ENCODE measurements at places on chromosomes 12 and 14. TPM values are rescaled to one million over a fixed set of nuclear protein-coding genes. Genes with fewer than 3 reads are reported as not detected.

GRCh38 chr14:83300476-83301064 lies 1766.9 kb upstream of the SEL1L start:
- no peak for DNase-seq

DNA sequence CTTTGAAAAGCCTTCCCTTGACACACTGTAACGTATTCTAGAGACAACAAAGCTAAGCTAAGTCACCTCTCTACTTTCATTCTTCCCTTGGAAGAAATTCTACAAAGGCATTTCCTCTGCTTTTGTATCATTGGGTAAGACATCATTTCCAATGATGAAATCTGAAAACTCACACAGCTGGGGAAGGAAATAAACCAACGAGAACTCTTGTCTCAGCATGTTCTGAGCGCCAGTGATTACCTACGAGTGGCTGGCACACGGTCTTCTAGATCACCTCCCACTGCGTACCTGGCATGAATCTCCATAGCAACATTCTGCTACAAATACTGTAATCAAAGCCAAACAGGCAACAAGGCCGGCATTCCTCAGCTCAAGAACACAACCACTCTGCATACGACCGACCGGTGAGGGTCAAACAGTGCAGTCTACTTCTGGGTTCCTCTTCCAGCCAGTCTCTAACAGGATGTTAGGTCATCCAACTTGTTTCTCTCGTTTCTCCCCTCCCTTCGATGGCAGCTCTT lies 7.6 kb downstream of the VPS37B start:
- no peak for DNase-seq

GRCh38 chr12:110252716-110253115 lies 28.3 kb upstream of the ATP2A2 start:
- DNase-seq, result no peak

GRCh38 chr14:71319666-71320065 lies 412.4 kb downstream of the PCNX1 start:
- DNase-seq, result no peak

DNA sequence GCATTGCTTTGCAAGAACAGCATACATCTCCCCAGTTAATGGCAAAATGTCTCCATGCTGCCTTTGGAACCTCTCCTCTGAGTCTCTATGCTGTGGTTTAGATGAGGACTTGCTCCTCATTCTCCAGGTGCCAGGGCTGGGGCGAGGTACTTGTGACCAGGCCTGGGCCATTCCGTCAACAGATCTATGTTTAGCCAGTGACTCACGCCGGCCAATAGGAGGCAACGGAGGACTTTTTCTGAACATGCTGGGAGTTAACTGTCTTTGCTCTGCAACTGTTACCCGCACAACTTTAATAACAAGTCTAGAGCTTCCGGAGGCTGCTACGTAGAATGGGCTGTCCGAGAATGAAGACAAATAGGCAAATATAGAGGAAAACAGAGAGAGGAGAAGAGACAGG lies 214.2 kb downstream of the GLT1D1 start:
- no peak for DNase-seq

DNA sequence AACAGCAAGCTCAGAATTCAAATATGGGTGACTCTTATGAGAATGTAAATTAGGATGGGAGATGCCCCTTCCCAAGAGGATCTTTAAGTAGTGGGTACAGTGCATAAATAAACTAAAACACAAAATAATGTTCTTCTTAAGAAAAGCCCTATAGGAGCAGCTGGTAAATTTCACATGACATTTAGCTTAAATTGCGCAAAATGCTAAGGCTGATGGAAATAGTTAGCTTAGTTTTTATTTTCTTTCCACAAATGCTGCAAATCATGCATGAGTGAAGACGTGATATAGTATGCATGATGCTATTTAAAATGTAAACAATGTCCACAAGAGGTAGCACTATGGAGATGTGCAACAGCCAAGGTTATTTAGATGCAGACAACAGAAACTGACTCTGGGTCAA lies 328.1 kb downstream of the ATP23 start:
- DNase-seq, result no peak

DNA sequence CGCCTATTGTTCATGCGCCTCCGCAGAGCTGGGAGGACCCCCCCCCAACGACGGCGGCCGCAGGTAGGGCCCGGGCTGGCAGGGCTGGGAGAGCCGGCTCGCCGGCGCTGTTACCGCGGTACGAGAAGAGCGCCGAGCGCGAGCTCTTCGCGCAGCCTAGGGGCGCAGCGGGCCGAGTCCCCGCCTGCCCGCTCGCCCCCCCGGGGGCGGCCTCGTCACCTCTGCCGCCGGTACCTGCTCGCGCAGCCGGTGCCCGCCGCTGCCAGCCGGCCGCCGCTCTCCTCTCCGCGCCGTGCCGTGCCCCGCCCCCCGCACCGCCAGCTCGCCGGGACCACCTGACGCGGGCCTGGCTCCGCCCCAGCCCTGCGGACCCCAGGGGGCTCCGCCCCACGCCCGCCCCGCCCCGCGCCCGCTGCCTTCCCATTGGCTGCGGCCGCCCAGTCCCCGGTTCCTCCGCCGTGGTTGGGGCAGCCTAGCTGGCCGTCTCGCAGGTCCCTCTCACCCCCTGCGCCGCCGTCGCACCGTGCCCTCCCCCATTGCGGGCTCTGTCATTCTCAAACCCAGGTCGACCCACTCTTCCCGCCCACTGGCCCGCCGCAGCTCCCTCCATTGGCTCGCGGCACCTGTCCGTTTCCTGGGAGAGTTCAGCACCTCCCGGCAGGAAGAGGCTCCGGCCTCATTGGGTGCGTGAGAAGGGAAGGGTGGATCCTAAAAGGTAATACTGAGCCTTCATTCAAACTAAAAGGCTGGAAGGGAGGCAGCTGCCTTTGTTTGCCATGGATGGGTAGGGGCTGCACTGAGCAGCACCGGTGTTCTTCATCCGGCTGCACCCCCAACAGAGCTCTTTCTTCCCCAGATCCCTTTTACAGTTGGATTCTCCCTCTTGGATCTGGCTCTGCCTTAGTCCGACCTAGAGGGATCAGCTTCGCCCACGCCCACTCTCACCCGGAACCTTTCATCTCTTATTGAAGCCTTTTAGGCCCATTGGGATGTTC lies at the start of gene MAP3K9:
TSS of gene MAP3K9 (minus strand) at position 289 of the 995 bp plus-strand sequence. CDS start 342 bp downstream, outside the sequence.
- peak; percentile 85 for DNase-seq

DNA sequence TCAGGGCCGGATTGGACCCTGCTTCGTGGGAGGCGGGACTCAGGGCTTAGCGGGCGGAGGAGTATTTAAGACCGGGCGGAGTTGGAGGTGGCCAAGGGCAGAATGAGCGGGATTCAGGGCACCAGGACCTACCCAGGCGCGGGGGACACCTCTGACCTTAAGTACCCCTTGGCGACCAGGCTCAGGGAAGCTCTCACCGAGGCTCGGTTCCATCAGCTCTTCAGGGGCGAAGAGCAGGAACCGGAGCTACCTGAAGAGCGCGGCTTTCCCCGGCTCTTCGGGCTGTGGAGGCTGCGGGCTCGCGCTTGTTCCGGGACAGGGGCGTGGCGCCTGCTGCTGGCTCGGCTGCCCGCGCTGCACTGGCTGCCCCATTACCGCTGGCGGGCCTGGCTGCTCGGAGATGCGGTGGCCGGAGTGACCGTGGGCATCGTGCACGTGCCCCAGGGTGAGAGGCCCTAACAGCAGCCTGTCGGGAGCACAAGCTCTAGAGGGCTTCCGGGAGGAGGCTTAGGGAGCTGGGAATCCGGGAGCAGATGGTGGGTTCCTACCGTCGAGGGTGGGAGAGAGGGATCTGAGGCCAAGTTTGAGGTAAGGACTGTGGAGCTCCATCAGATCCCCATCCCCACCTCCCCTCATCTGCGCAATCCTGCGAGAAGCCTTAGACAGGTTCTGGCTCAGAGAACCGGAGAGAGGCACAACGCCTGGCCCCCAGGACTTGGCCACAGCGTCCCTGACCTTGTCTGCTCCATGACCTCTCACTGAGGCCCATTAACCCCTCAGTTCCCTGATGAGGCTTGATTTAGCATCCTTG lies 8.4 kb downstream of the ARHGEF25 start:
- DNase-seq, result peak; percentile 34

The PMCH gene
- total RNA-seq, result not detected

GRCh38 chr12:43602738-43603137 lies 50.7 kb upstream of the ADAMTS20 start:
- DNase-seq, result no peak

DNA sequence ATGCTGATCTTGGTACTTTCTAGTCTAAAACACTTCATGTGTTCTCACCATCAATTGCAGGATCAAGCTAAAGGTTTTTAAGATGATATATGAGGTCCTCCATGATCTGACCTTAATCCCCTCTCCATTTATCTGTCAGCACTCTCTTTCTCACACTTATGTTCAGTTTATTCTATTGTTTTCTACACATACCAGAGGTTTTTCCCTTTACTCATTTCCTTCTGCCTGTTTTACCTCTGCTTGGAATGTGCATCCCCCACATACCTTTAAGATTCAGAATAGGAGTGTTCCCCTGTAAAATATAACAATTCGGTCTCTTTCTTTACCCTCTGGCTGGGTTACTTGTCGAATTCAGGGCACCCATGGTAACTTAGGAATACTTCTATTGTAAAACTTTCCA lies 219.1 kb upstream of the PKP2 start:
- no peak for DNase-seq

DNA sequence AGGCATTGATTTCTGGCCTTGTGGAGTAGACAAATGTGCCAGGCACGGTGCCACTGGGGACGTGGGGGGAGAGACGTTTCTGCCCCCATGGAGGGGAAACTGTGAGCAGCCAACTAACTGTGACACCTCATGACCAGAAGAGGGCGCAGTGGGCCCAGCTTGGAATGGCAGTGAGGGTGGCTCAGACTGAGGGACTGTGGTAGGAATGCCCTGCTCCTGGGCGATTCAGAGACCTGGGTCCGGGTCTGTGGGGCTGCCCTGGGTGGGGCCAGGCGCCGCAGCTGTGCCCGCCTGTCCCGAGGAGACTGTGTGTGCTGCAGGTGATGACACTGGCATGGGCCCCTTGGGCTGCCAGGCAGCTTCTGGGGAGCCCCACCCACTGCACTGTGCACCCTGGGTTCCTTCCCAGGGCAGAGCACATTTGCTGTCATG lies 60.6 kb downstream of the SLC25A47 start:
- DNase-seq, result peak; percentile 66

GRCh38 chr14:94640721-94641631 lies 28.8 kb downstream of the SERPINA3 start:
- DNase-seq, result no peak

DNA sequence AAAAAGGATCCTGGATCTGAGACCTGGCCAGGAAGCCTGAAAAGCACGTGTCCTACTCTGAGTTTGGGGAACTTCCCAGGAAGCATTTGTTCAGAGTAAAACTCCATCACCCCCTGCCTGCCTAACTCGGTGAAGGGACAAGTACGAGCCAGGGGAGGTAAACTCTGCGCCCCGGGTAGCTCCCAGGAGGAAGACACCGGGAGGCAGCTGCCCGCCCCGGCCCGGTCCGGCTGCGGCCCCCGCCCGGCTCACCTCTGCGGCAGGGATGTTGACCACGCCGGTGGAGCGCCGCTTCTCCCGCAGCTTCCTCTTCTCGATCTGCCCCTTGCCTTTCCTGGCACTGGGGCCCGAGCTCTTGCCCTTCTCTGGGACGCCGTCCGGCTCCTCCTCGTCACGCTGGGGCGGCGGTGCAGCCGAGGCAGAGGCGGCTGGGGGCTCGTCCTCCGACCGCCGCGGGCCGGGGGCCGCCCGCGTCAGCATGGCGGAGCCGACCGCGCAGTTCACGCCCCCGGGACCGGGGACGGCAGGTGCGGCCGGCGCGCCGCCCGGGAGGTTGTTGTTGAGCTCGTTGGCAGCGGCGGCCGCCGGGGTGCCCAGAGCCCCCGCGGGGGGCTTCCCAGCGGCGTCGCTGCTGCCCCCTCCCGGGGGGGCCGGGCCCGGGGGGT lies 1.2 kb downstream of the PAWR start:
- peak; percentile 39 for DNase-seq

The ERP27 gene
- total RNA-seq, result 9.5 TPM

- DNase-seq, result peak; percentile 66
Measured at GRCh38 chr12:113098441-113099028, 37.0 kb downstream of the RASAL1 start.

DNA sequence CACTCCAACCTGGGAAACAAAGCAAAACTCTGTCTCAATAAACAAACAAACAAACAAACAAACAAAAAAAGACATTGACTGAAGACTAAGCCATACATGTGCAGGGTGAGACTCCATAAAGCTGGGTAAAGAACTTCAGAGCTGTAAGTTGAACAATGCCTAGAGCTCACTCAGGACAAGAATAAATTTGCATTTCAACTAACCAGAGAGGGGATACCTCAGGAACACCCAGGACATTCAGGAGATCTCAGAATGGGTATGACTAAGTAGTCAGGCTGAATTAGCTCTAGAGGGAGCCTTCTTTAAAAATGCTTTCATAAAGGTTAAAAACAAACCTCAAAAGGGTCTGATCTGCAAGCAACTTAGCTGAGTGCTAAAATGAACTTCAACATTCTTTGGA lies 267.7 kb upstream of the DIO3 start:
- no peak for DNase-seq

DNA sequence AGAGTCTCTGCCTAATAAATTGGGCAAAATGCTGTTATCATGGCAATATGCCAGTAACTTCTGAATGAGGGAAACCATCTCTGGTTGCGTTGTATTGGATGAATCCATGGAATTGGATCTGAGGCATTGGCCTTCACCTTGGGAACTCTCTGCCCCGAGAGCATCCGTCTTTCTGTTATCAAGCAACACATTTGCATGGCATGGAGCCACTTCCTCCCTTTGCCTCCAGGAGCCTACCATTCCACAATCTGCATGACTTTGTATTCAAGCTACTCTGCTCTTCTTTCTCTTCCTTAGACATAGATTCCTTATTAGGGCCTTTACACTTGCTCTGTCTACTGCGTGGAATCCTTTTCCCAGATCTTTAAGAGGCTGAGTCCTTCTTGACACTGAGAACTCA lies 57.2 kb downstream of the RIC8B start:
- no peak for DNase-seq

The KRT81 gene
- not detected for total RNA-seq
